Stimulated activated naive CD4-positive, alpha-beta T cell treated with Interleukin-2 at 50 U/mL for 16 hours (primary cell): ENCODE measurements at places on chromosomes 7 and 10.

GRCh38 chr7:135238112-135238744, 4.6 kb downstream of the STRA8 start:
- DNase-seq: no peak

DNA sequence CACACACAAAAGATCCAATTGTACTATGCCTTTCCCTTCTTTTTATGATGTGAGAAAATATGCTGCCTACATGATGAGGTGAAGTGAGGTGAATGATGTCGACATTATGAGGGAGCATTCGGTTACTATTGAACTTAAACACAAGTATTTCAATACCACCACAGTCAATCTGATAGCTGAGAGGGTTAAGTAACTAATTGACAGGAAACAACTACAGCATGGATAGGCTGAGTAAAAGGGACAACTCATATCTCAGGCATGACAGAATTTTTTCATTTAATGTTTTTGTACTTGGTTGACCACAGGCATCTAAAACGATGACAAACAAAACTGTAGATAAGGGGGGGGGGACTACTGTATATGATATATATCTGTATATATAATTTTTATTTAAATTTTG, 488.9 kb downstream of the SH2D4B start:
- no peak for DNase-seq

DNA sequence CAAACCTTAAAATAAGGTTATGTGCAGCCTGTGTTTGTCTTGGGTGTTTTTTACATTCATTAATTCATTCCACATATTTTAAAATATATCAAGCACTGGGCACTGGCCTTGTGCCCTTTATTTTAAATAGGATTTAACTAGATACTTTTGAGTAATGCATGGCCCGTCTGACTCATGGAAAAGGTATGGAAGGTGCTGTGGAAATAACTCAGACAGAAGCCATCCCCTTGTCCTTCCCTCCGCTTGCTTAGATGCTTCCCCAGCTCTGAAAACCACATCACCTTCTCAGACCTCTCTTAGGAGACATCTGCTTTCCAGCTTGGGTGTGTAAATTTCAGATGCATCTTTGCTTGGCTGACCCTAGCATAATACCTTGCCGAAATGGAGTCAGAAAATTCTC, 30.5 kb downstream of the SLC18A2 start:
- DNase-seq: no peak

- no peak for DNase-seq
Measured at GRCh38 chr10:22054961-22055360, 51.4 kb upstream of the DNAJC1 start.
